ENCODE measurements at places on chromosomes 13 and 19. TPM values are rescaled to one million over a fixed set of nuclear protein-coding genes. Genes with fewer than 3 reads are reported as not detected.

GRCh38 chr19:33055718-33056117 lies 9.0 kb downstream of the RHPN2 start:
- DNase-seq, result no peak

DNA sequence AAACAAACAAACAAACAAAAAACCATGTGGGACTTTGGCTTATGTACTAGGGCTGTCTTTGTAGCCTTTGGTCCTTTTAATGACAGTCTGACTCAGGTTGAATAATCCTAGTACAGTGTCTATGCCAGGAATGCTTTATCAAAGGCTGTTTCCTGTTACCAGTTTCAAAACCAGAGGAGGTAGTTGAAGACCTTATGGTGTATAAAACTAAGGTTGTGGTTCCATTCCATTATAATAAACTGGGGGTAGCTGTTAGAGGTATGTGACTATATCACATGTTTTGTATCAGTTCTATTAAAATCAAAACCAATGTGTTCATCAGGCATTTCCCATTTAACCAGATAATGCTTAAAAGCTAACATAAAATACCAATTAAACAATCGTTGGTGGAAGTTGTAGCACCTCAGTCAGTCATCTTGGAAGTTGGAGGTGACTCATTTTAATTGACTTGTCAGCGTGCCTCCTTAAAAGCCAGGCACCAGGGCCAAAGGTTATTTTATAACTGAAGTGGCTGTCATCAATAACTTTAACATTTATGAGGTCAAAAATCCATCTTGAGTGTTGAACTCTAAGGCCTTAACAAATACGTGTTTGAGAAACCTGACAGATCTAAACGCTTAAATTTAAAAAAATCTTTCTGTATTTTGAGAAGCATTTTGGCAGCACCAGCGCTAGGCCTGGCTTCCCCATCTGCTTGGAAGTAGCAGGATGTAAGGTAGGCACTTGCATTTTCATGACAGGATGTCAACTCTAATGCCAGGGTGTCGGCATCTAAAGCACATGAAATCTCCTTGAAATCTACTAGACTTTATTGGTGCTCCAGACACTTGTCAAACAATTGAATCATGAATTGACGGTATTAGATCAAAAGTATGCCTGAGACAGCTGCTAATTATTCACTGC lies 162.5 kb downstream of the LMO7 start:
- DNase-seq, result no peak

DNA sequence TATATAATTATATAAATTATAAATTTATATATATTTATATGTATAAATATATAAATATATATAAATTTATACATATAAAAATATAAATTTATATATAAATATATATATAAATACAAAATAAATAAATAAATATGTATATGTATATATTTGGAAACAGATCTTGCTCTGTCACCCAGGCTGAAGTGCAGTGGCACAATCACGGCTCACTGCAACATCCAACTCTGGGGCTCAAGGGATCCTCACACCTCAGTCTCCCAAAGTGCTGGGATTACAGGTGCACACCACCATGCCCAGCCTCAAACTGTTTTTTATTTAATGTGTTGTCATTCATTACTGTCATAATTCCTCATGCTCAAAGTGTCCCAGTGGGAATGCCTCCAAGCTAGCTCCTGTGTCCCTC lies 25.2 kb upstream of the PDCD5 start:
- DNase-seq, result no peak

- DNase-seq, result no peak
Observed at GRCh38 chr19:39342647-39343305, 555 bp downstream of the SAMD4B start.

DNA sequence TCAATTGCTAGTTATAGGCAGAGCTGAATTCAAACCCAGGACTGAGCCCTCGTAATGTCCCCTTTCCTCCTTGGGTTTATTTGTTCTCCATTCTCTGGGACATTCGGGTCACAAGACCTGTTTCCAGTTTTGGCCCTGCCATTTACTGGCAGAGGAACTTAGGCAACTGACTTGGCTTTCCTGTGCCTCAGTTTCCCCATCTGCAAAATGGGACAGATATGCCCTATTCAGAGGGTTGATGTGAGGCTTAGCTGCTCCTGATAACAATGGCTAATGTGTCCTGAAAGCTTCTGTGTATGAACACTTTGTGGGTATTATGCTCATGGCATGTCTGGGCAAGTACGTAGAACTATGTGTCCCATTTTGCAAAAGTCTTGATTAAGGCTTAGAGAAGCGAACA lies 996 bp downstream of the ZNF524 start:
- DNase-seq, result no peak

DNA sequence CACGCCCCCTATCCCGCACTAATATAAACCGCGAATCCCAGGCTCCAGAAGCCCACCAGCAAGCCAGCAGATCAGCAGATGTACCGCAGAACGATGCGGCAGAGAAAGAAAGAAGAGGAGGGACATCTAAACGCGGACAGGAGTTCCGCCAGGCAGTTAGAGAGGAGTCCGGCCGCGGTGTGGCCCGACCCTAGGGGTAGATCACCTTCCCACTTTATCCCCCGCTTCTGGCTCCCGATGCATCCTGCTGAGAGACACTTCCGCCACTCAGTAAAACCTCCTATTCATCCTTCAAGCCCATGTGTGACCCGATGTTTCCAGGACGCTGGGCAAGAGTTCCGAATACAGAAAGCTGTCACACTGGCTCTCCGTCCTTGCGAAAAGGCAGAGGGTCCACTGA lies 1046.8 kb downstream of the SLITRK5 start:
- no peak for DNase-seq

- DNase-seq, result no peak
Observed at GRCh38 chr13:21119526-21119925, 56.8 kb downstream of the SKA3 start.

- DNase-seq, result no peak
Observed at GRCh38 chr13:40911341-40911740, 107.8 kb downstream of the ELF1 start.

GRCh38 chr19:40221858-40222619 lies 3.9 kb upstream of the TTC9B start:
- DNase-seq, result peak; percentile 88

DNA sequence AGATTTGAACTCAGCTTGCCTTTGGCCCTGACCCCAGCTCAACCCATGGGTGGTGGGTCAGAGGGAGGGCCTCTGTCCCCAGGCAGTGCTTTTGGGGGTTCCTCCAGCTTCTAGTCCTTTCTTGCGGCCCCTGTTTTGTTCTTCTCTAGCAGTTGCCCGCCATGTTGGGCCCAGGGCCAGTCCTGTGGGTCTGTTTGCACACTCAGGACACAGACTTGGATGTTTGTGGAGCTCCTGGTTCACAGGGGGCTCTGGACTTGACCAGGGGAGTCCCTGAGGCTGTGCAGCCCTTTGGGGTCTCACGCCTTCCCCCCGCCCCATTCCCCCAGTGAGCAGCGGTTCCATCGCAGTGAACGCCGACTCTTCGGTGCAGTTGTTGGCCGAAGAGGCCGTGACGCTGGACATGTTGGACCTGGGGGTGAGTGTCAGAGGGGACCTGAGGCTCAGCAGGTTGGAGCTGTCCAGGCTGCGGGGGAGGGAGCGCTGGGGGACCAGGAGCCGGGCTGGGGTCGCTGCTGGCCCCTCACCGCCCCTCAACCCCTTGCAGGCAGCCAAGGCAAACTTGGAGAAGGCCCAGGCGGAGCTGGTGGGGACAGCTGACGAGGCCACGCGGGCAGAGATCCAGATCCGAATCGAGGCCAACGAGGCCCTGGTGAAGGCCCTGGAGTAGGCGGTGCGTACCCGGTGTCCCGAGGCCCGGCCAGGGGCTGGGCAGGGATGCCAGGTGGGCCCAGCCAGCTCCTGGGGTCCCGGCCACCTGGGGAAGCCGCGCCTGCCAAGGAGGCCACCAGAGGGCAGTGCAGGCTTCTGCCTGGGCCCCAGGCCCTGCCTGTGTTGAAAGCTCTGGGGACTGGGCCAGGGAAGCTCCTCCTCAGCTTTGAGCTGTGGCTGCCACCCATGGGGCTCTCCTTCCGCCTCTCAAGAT lies 2.5 kb downstream of the ATP5F1D start:
- DNase-seq, result peak; percentile 63

DNA sequence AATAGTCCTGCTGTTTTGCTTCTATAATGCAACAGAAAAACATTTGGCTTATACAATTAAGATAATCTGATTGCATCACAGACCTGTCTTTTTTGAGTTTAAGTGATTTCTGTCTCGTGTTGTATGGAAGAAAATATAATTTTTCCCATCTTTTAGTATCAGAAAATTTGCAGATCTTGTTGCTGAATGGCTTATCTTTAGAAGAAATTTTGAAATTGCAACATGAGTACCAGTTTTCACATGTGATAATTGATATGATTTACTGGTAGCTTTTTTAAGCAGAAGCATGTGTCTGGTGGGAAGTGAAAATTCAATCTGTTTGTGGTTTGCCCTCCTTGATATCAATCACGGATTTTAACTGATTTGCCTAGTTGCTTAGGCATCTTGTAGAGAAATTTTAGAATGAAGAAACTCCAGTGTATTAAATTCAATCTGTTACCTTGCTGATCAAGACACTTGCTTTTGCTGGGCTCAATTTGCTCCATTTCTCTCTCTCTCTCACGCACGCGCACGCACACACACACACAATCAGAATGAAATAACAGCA lies 89.8 kb upstream of the MYCBP2 start:
- DNase-seq, result no peak

GRCh38 chr13:78674638-78675037 lies 15.7 kb upstream of the OBI1 start:
- DNase-seq, result no peak

DNA sequence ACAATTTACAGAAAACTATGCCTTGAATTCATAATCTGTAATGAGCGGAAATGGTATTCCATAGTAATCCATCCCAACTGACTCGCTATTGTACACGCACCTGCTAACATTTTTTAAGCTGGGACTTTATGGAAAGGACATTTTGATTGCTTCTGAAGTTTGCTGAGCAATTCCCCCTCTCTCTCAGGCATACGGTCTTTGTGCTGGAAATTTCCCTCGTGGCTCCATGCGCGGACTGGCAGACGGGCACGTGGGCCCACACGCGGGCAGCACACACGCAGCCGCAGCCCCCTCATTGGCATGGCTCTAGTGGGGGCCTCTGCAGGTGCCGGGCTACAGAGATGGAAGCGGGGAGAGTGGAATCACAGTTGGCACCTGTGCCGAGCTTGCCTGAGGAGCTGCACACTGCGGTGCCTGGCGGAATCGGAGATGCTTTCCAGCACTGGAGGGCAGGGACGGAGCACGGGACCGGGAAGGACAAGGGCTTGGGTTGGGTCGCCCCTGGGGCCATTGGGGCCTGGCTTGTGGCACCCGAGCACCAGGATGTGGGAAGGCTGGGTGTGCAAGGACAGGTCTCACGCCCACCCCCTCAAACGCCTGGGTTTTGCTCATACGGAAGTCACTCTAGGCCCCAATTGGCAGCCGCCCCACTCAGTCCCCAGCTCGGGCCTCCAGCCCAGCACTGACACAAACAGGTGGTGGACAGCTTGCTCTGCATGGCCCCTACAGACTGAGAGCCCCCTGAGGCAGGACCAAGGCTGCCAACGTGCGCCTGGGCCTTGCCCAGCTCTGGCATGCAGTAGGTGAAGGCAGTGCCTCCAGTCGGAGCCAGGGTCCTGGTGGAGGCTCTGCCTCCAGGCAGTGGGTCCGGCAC lies 30.2 kb upstream of the CCNE1 start:
- DNase-seq, result no peak

DNA sequence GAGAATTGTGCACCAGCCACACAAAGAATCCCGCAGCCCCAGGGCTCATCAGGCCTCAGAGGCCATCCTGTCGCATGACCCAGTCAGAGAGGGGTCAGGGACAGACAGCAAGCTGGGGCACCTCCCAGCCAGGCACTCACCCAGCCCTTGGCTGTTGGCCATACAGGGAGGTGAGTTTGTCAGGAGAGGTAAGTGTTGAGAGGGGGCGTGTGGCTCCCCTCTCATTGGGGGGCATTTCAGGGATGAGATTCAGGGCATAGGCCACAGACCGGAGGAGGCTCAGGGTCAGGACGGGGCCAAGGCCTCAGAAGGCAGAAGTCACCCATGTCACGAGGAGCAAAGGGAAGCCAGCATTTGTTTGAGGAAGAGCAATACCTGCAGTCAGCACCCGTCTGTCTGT lies 37.1 kb downstream of the MYO9B start:
- DNase-seq, result no peak

GRCh38 chr13:44471686-44472085 lies 98.1 kb downstream of the SERP2 start:
- peak; percentile 28 for DNase-seq

DNA sequence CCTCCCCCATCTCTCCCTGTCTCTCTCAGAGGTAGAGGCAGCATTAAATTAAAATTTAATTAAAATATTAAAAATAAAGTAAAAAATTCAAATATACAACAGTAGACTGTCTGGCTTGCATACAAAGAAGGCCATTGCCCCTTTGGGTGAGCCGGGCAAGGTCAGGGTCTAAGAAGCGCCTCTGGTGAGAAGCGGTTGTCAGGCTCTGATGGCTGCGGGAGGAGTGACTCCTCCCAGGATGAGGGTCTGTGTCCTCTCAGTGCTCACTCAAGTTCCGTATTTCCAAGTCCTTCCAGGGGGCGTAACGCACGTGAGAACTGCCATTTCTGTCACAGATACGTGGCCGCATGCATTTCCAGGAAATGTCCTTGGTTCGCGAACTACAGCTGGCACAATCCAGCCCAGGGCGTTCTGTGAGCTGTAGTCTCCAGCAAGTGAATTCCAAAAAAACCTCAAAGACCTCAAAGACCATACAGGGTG lies 737 bp upstream of the ZNF181 start:
- DNase-seq, result no peak

GRCh38 chr19:38020311-38020710 lies 113.3 kb downstream of the SIPA1L3 start:
- no peak for DNase-seq

DNA sequence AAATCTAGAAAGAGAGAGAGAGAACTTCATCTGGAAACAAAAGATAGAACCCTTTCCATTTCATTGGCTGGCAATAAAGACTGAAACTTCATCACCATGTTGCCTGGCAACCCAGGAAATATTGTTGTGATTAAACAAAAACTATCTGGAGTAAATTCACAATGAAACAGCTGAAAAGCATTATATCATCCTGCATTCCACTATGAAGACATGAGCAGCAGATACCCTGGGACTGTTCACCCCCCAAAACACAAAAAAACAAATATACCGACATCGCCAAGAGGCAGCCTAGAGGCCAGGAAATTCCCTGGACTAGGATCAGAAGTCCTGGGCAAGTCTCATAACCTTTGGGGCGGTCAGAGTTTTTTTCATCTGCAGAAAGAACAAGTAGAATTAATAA lies 158.3 kb downstream of the FOXO1 start:
- peak; percentile 43 for DNase-seq

Gene EPS8L1
- 24.1 TPM for total RNA-seq

Gene CASP14
- not detected for total RNA-seq

Gene ZNF667
- not detected for total RNA-seq

Gene ZNF442
- total RNA-seq, result 0.84 TPM

Gene TNFSF13B
- 9.5 TPM for total RNA-seq

Gene ZNF256
- 9.1 TPM for total RNA-seq

Gene DPF1
- total RNA-seq, result 3.0 TPM

Gene LILRA5
- not detected for total RNA-seq

Gene TMED1
- 64.0 TPM for total RNA-seq

Gene ZNF888
- 2.8 TPM for total RNA-seq

Gene ZSCAN4
- total RNA-seq, result not detected

Gene C3
- 6.5 TPM for total RNA-seq

Gene TEX30
- total RNA-seq, result 34.7 TPM

Gene STX10
- 172 TPM for total RNA-seq

Data from Caki2 (cell line).